Kidney tubule cell (primary cell): ENCODE measurements at places on chromosomes 5 and 9.
A peak's percentile ranks its signal among the peaks of the same experiment; 100 is the strongest.

- peak; percentile 22 for DNase-seq
Observed at GRCh38 chr9:80836013-80836412, 853.3 kb downstream of the TLE1 start.

GRCh38 chr5:126450346-126450745 lies 27.1 kb downstream of the GRAMD2B start:
- peak; percentile 54 for DNase-seq

GRCh38 chr5:120479066-120479465 lies 15.0 kb downstream of the PRR16 start:
- DNase-seq = no peak

DNA sequence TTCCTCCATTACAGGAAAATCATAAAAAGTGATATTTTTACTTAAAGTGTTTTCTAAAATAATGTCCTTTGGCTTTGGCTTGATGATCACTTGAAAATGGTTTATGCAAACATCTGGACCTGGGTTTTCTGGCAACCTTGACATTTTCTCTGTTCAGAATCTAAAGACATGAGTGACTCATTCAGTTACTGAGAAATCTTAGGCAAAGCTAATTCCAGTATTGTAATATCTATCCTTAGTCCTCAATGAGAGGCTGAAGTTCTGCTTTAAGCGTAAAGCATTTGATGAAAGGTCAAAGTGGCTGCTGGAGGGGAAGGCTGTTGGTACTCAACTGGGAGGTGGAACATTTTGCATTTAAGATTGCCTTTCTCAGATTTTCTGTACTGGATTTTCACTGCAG lies 2.3 kb downstream of the MAN2A1 start:
- DNase-seq = peak; percentile 15

GRCh38 chr5:61766141-61766540 lies 434.1 kb downstream of the ZSWIM6 start:
- no peak for DNase-seq

DNA sequence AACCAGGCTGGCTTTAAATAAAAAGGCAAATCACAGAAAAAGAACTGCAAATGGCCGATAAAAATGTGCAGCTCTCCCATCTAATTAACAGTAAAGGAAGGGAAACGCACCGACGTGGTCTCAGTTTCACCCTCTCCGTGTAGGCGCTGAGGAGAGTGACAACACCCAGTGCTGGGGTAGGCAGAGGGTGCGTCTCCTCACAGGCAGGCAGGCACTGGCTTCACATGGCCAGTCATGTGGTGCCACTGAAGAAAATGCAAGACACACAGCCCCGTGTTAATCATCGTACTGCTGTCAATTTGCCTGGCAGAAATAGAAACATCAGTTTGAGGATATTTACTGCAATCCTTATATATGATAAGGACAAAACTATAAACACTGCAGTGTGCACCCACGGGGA lies 178.4 kb downstream of the FANCC start:
- DNase-seq = peak; percentile 38

- DNase-seq = no peak
Observed at GRCh38 chr5:90983711-90984124, 399.4 kb downstream of the ARRDC3 start.

GRCh38 chr9:19663570-19663969 lies 125.3 kb downstream of the SLC24A2 start:
- DNase-seq = no peak
